ENCODE measurements at places on chromosomes 16 and 17.

DNA sequence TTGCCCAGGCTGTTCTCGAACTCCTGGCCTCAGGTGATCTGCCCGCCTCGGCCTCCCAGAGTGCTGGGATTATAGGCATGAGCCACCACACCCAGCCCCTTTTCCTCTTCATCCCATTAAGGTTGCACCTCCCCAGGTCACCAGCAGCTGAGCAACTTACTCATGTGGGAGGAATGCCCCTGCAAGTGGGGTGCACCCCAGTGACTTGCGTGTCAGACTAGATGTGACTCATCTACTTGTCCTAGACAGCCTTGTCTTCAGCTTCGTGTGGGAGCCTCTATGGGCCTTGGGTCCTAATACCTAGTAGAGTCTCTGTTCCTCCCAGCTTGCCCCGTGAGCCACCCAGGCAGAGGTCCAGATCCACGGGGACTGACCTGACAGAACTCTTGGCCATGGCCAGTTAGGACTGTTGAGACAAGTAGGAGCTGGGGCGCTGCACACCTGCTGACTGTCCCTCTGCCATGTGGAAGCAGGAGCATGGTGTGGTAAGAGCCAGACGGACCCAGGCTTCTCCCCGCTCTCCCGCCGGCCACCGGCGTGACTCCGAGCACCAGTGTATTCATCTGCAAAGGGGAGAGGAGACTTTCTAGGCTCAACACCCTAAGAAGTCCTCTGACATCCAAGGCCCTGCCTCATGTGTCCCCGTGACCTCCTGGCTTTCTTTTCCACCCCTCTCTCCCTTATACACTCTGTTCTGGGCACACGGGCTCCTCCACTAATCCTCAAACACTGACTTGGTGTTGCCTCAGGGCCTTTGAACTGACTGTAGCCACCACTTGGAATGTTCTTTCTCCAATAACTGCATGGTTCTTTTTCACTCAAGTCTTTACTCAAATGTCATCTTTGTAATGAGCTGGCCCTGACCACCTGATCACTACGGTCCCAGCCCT lies 11.6 kb upstream of the CBX4 start:
- peak; percentile 72 for DNase-seq

- no peak for DNase-seq
Observed at GRCh38 chr17:9594065-9594464, 17.6 kb downstream of the CFAP52 start.

GRCh38 chr16:51807551-51807950 lies 656.5 kb upstream of the SALL1 start:
- DNase-seq, result peak; percentile 13

- no peak for DNase-seq
Observed at GRCh38 chr17:60525328-60525684, 736 bp downstream of the APPBP2 start.

DNA sequence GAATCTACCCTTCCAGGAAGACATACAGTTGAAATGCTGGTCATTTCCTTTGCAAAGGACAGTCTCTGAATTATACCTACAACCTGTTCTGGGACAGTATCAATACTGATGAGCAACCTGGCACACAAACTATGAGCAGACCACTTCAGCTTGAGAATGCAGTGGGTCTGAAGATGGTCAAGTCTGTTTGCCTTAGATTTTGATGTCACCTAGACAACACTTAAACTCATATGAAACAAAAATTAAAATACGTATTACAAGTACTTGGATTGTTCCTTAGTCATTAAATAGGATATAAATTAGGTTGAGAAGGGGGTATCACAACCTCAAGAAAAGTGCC lies 3.5 kb downstream of the SRSF2 start:
- no peak for DNase-seq

DNA sequence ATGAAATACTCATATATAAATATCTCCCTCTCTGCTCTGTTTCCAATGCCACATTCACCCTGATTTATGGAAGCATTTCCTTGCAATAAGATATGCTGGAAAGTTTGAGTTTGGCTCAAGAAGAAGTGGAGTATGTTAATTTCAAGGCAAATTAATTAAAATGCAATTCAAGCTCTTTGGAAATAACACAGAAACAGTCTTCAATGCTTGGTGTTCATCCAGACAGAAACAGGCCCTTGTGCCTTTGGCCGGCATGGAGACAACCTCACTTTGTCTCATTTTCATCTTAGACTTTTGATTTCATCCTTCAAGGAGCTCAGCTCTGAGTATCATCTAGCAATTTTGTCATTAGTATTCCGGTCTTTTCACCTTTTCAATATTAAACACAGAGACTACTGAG lies 210.0 kb downstream of the C16orf95 start:
- DNase-seq, result no peak

All from AG10803 (cell line).